Upper lobe of left lung (tissue), 6 donors: ENCODE measurements at places on chromosomes 7 and 10.

DNA sequence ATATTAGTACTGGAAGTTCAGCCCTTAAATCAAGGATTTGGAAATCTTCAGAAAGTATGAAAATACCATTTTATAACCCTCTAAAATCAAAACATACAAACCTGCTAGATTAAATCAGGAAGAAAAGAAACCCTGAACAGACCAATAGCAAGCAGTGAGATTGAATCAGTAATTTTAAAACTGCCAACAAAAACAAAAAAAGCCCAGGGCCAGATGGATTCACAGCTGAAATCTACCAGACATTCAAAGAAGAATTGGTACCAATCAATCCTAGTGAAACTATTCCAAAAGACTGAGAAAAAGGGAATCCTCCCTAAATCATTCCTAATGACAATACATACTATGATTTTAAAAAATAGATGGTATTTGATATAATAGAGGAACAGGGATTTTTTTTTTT lies 70.1 kb downstream of the MCU start:
- no peak for DNase-seq

- no peak for DNase-seq
Observed at GRCh38 chr10:61173450-61173849, 229.5 kb upstream of the RHOBTB1 start.

DNA sequence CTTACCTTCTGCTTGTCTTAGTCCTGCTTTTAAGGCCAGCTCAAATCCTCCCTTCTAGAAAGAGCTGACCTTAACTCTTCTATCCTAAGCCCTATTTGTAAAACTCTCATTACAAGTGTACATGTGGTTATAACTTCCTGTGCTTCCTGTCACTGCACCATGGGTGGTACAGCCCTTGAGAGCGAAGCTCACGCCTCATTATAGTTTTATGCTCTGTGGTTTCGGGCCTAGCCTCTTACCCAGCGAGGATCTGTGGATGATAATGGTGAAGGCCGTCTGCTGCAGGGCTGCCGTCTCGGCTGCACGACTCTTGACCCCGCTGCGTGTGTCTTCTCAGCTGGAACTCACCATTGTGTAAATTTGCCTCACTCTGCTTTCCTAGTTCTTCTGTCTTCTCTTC lies 74.6 kb downstream of the CUL1 start:
- DNase-seq, result no peak

- DNase-seq, result peak; percentile 55
Observed at GRCh38 chr7:100476903-100477870, 1.8 kb downstream of the TSC22D4 start.

DNA sequence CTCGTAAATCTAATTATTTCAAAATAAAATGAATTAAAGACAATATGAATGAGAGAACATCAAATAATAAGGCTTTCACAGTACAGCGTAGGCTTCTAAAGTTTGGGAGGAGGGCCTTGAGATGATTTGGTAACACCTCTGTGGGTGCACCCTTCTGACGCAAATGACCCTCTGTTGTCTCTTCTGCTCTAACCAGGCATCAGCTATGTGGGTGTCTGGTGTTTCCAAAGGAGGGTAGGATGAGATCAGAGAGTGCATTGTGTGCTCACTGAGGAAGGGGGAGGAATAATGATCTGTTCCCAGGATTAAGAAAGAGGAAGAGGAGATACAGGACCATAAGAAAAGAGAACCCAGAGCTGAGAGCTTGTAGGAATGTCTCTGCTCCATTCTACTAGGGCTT lies 420.4 kb downstream of the SDK1 start:
- no peak for DNase-seq

DNA sequence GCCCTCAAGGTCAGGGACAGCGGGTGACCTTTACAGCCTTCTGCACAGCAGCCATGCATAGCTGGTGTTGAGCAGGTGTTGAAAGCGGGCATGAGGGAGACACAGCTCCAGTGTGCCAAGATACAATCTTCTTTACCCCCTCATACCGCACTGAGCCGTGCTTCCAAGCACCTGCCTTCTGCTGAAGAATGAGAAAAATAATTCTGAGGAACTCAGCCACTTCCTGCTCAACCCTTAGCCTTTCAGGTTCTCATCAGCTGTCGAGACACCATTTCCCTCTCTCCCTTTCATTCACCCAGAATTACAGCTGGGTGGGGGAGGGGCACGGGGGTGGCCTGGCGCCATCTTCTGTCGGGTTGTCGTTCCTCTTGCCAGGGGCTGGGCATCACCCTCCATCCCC lies 58.6 kb downstream of the COL13A1 start:
- DNase-seq, result no peak

GRCh38 chr7:81150951-81151361 lies 232.1 kb upstream of the SEMA3C start:
- no peak for DNase-seq

DNA sequence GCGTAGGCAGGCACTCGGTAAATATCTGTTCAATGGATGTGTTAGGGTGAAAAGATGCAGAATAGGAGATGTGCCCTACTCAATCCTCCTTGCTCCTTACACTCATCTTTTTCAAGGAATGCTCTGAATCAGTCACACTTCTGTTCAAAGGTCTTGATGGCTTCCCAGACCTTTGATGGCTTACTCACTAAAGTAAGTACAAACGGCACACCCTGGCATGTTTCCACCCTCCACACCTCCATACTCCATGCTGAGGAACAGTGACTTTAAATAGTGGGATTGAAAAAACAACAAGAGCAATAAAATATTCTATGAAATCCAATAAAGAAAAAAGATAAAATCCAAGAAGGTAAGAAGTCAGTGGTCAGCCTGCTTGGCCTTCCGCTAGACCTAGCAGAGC lies 569.2 kb downstream of the SORCS1 start:
- no peak for DNase-seq

- no peak for DNase-seq
Observed at GRCh38 chr7:46864716-46865115, 717.2 kb downstream of the TNS3 start.

DNA sequence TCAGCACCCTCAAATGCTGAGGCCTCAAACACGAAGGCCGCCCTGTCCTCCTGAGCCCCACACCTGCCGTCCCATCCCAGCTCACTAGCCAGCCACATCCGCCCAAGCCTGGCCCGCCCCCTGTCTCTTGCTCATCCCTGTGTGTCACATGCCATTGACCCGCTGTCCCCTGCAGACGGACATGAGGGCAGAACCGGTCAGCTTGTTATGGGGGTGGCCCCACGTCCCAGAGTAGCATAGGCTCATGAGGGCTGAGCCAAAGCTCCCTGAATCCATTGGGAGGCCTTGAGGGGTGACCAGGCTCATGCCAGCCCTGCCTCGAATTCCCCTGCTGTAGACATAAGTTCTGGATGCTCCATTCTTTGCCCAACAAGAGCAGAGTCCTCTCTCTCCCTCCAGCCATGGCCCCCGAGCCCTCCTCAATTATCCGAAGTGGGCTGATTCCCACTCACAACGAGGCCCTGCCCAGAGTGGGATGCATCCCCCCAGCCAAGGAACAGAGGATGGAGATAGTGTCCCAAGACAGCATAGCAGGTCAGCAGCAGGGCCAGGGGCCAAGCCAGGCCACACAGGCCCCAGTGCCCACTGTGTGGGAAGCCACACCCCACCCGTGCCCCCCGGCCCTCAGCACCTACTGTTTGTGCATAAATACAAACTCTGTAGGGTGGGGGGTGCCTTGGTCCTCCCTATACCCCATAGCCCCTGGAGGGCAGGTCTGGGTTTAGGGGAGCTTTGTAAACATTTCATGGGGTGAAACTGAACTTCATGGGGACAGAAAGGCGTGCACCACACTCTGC lies 42.1 kb downstream of the EBF3 start:
- no peak for DNase-seq

DNA sequence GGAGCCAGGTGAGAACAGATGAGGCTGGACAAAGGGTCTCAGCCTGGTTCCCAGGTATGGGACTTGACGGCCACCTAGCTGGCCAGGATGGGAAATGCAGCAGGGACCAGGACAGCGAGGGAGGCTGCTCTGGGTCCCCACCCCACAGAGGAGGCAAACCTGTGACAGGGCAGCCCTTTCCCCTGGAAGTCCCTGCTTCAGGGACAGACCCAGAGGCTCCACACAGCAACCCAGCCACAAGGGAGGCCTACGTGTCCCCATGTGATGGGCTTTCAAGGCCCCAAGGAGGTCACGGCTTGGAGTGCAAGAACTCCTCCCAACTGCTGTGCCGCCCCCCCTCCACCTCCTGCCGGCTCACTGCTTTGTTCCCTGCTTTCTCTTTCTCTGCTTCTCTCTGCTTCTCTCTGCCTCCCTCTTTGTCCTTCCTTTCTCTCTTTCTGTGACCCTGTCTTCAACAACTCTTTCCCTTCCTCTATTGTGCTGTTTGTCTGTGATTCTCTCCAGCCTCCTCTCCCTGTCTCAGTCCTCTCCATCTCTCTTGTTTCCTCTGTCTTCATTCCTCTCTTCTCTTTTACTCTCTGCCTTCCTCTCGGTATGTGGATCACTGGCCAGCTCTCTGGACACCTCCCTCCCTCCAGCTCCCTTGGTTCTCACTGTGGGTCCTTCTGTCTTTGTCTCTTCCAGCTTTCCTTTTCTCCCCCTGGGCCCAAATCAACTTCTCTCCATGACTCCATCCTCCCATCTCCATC lies 9.6 kb upstream of the EIF5AL1 start:
- no peak for DNase-seq

- DNase-seq, result peak; percentile 47
Observed at GRCh38 chr7:143485500-143485899, 7.8 kb downstream of the TAS2R41 start.

DNA sequence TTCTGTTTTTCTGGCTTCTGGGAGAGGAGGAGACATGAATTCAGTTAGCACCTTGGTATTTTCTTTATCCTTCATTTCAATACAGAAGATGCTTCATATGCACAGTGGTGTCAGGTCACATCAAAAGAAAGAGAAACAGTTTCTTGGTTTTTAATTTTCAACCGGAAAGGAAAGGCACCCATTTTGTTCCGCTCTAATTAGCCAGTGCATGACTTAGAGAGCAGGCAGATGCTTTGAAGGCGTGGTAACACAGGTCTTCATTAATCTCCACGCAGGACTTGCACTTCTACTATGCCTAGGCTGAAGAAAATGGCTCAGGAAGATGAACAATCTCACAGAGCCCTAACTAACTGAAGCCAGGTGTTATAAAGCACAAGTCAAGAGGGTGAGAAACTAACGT lies 70.4 kb upstream of the ATRNL1 start:
- no peak for DNase-seq

DNA sequence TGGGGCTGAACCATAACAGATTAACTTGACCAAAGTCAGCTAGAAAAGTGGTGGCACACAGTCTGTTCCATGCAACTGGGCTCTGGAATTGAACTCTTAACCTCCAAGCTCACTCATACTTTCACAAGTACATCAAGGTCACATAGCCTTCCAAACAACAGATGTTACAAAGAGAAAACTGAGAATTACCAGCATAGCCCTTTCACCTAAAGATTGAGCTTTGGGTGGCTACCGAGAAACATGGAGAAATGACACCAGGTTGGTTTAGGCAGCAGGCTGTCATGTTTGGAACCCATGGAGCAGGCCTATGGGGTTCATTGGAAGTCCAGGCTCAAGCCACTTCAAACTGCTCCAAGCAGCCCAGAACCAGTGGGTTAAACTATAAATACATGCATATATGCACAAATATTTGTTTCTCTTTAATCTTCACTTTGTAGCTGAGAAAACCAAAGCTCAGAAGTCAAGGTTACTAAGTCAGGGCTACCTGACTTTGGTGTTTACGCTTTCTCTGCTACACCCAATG lies 59.1 kb downstream of the MALSU1 start:
- DNase-seq, result no peak

- no peak for DNase-seq
Observed at GRCh38 chr7:128166603-128167041, 74.5 kb upstream of the LEP start.

DNA sequence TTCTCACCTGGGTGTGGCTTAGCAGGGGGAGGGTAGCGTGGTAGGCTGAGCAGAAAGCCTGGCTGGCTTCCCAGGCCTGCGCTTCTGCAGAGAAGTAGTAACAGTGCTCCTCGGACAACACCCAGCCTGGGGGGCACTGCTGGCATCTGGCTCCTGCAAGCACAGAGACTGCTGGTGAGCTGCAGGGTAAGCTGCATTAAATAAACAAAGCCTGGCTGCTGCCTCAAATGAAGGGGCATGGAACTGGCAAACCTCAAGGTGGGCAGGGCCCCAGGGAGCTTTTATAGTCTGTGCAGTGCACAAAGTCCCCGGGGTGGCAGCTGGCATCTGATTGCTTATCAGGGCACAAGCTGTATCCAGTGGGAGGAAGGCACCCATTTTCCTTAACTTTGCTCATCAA lies 3.9 kb downstream of the KLRG2 start:
- no peak for DNase-seq

DNA sequence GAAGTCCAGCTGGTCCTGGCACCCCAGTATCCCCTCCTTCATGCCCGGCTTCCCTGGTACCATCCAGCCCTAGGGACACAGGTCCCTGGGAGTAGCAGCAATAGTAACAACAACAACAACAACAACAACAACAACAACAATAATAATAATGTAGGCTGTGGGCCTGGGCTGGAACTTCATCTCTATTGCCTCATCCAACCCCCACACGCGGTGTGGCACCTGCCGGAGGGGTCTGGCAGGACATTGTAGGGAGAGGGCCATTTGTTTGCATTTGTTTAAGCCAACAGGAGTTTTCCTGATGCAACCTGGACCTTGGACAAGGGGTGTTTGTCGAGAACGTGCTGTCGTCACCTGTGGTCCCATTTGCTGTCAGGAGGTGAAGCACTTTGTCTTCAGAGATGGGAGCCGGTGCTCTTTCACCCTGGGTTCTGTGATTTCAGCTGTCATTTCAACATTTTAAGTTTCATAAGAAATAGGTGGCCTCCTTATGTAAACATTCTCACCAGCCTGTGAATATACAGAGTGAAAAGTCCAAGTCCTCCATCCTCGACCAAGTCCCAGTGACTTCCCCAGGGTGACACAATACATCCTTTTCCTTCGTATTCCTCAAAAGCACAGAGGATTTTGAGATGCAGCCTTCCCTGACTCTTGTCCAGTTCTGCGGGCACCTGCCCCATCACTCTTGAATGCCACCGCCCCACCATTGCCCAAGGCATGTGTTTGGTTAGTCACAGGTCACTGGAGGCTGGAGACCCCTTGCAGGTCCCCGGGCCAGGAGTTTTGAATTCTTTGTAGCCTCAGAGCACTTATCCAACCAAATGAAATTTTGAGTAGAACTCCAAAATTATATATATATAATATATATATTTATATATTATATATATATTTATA lies 9.2 kb downstream of the LHPP start:
- DNase-seq, result no peak

DNA sequence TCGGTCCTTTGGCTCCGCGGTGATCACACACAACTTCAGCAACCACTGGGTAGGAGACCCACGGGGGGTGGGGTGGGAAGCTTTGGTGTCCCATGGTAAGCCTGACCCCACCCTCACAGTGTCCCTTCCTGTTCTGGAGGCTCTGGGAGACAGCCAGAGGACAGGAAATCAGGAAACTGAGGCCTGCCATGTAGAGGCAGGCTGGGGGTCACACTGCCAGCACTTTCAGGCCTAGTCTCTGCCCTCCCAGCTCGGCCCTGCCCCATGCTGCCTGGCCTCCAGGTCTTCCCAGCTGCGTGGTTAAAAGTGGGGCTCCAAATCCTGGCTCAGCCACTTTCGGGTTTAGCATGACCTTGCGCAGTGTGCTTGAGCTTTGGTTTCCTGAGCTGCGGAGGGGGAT lies 10.9 kb downstream of the AQP1 start:
- peak; percentile 22 for DNase-seq

GRCh38 chr7:111953611-111954010 lies 252.6 kb downstream of the DOCK4 start:
- no peak for DNase-seq
